CMK (cell line): ENCODE measurements at places on chromosomes 1 and 21.
A peak's percentile ranks its signal among the peaks of the same experiment; 100 is the strongest.

DNA sequence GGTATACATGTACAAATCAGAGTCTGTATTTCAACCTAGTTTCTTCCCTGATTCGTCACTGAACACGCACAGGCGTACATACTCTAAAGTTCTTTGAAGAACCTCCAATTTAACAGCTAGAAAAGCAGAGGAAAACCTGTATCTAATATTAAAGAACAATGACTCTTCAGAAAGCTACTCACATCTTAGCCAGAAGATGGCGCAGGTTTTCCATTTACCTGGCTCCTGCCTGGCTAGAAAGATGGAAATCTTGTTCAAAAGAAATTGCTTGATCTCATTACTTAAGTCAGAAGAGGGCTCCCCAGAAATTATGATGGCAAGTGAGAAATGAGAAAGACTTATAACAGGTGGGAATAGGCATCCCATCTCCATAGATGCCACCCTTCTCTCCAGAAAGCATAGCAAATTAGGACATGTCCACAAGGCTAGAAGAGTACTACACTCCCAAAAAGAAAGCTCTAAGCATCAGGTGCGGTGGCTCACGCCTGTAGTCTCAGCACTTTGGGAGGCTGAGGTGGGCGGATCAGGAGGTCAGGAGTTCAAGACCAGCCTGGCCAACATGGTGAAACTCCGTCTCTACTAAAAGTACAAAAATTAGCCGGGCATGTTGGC, 19.0 kb upstream of the L1TD1 start:
- peak; percentile 3 for DNase-seq

- no peak for DNase-seq
Measured at GRCh38 chr1:36988321-36988720, 46.0 kb downstream of the GRIK3 start.

- DNase-seq = no peak
Measured at GRCh38 chr1:56189946-56190805, 389.2 kb downstream of the PLPP3 start.

DNA sequence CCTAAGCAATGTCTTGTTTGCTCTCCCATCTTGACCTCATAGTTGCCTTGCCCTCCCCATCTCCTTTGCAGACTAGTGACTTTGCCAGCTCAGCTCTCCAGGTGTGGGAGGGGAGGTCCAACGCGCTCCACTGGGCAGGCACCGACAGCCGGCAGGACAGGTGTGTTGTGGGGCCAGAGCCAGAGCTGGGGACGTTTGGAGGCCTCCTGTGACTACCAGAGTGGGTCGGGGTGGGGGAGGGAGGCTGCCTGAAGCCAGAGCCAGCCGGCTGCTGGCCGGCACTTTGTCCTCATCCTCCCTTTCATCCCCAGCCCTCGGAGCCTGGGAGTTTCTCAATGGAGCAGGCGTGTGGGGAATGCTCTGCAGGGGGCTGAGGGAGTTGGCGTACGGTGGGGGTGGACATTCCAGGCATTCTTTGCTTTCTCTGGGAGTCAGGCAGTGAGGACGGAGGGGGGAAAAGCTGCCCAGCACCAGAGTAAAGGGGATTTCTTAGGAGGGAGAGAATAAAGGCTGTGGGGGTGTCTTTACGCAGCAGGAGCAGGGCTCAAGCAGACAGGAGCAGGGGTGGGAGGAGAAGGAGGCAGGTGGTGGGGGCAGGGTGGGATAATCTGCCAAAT, 20.2 kb downstream of the NUAK2 start:
- DNase-seq = no peak

DNA sequence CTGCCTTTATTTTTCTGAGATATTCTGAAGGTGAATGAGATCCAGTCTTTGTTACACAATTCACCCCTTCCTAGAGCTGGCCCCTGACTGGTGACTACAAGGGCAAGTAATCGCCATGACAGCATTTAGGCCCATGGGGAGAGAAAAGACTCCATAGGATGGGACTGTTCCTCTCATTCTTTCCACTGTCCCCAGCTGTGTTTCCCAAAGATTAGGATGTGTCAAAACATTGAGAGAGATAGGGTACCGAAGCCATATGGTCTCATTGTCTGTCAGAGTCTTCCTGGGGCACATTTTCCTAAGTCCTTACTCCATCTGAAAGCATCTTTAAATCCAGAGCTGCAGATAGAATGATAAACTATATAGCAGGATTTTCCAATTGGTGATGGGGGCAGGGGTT, 423.5 kb downstream of the OMA1 start:
- no peak for DNase-seq

DNA sequence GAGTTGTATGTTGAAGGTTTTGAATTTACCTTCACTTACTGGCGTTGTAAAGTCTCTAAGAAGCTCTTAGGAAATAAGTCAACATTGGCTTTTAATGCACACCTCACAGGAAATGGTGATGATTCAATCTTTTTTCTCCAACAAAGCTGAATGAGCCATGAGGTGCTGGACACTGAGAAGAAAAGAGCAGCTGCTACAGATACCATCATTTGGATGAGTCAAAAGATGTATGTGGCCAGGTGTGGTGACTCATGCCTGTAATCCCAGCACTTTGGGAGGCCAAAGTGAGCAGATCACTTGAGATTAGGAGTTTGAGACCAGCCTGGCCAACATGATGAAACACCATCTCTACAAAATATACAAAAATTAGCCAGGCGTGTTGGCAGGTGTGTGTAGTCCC, 3.3 kb upstream of the IL23R start:
- DNase-seq = no peak

DNA sequence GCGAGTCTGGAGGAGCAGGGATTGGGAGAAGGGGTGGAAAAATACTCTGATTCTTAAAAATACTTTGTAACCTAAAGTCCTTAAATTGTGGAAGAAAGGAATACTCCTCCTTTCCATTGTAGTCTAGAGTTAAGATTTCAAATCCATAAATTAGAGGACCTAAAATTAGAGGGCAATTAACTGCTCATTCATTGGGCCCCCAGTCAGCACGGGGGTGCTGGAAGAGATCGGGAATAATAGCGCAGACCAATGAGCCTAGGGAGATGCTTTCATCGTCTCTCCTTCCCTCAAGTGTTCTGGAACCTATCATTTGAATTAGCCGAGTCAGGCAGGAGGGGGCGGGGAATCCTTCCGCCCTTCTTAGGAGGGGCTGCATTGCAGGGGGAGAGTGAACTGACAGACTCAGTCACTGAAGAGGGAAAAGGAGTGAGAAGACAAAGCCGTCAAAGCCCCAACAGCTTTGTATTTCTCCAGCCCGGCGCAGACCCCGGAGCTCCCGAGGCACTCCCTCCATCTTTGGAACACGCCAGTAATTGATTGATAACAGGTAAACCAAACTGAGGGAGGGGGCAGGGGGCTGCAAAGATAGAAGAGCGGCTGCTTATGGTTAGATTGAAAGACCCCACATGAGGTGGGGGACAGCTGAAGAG, at the start of gene MLLT11:
Gene MLLT11 (plus strand): TSS at position 391 of the 650 bp plus-strand sequence. CDS start 6,828 bp downstream, outside the sequence.
- no peak for DNase-seq

DNA sequence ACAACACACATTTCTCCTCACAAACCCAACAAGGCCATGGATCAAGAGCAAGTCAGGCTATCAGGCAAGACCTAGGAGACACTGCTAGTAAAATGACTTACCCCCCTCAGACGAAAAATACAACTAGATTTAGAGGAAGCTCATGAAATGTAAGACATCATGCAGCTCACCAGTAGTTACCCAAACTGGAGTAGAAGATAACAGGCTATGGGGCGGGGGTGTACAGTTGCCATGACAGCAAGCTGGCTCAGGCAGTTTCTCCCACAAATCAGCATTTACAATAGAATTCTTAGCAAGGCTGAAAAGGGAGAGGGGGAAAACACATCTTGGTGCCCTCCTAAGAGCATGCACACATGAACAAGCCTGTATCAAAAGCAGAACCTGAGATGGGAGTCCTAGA, 13.9 kb downstream of the TPM3 start:
- DNase-seq = no peak

DNA sequence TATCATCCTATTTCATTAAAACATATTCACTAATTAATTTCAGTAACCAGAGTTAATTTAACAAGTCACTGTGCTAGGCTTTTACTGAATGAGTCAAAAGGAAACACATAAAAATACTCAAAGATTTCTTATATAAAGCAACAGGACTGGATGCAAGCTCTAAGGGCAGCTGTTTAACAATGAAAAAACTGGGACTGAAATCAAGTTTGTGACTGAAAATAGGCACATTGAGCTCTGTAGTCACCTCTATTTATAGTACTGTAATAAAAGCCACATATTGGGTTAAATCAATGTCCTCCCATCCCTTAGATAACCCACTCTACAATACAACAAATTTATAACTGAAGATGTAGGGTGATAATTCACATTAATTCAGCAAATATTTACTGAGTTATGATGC, 52.4 kb downstream of the SMYD3 start:
- DNase-seq = no peak

- no peak for DNase-seq
Measured at GRCh38 chr1:19438516-19439195, 46.7 kb downstream of the CAPZB start.

- DNase-seq = peak; percentile 36
Measured at GRCh38 chr1:199551967-199552565, 475.4 kb upstream of the NR5A2 start.

DNA sequence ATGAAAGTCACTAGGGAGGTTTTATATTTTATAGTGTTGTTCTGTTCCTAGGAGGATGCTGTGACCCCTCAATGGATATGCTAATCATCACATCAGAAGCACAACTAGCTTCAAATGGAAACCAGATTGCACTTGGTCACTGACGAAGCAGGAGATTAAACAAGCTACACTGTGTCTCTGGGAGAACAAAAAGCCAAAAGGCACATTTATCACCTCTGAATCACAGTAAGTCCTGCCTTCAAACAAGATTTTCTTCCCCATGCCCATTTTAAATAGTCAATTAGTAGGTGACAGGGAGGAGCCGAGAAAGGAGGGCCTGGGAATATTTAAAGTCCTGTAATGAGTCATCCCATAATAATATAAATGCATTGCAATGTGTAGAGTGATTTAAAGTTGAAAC, 38.1 kb downstream of the RGS2 start:
- DNase-seq = no peak

GRCh38 chr21:32325706-32326105, 27.1 kb downstream of the MRAP start:
- no peak for DNase-seq

DNA sequence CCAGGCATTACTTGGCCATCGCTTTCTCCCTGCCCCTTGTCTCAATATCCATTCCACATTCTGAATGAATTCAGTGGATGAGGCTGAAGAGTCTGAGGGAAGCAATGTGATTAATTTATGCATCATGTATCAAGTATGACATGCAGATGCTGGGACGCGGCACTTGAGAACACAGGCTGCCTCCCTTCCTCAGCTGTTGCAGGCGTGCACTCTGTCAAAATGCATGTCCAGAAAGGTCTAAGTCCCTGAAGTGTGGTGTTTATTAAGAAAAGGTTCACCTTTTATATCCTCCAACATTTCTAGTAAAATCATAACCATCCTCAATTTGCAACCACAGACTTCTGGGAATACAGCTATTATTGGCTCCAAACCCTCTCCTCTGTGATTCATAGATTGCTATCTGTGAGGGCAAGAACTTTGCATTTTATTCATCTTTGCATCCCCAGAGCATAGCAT, 22.6 kb upstream of the RAB3GAP2 start:
- no peak for DNase-seq

DNA sequence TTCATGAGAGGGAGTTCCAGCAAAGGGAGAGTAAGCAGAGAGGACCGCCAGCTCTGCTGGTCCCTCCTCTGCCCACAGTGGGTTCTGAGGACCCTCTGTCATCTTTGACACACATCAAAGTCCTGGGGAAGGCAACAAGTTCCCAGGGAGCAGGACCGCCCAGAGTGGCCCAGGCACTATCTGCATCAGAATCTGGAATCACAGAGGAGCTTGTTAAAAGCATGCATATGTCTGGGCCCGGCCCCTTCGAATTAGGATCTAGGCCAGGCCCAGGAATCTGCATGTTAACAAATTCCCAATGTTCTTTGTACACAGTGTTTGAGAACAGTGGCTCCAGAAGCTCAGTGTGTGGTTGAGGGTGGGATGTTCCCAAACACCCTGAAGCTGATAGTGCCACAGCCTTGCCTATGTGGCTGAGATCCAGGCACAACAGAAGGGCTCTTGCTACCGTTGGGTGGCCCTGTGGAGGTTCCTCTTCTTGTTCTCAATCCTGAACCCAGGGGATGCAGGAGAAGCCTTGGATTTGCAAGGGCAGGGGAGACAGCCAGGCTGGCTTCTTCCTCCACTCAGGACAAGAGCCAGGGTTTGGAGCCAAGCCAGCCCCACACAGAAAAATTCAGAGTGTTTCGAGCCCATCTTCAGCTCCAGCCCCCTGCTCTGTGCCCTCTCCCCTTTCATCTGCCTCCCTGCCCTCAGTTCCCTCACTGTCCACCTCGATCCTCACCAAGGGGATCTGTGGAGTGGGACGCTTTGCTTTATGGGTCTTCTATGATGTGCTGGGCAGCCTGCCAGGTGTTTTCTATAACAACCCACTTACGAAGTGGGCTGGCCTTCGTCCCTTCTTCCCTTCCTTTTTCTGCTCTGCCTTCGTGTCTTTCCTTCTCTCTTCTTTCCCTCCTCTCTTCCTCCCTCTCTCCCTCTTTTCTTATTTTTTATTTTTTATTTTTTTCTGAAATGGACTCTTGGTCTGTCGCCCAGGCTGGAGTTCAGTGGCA, 129.0 kb upstream of the TMPRSS2 start:
- no peak for DNase-seq

DNA sequence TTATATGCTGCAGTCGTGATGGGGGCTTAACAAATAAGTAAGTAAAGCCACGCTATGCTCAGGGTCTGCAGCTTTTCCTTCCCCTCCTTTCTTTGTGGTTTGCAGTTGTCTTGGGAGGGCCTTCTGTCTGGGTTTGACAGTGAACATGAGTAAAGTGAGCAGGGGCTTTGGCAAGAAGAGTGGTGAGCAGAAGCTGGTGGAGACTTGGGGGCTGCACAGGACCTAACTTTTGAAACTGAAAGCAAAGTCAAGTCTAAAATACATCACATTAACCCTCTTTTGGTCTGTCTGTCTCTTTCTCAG, 368.6 kb upstream of the VAMP3 start:
- no peak for DNase-seq

GRCh38 chr1:8527941-8528340, 210.0 kb downstream of the SLC45A1 start:
- DNase-seq = no peak

DNA sequence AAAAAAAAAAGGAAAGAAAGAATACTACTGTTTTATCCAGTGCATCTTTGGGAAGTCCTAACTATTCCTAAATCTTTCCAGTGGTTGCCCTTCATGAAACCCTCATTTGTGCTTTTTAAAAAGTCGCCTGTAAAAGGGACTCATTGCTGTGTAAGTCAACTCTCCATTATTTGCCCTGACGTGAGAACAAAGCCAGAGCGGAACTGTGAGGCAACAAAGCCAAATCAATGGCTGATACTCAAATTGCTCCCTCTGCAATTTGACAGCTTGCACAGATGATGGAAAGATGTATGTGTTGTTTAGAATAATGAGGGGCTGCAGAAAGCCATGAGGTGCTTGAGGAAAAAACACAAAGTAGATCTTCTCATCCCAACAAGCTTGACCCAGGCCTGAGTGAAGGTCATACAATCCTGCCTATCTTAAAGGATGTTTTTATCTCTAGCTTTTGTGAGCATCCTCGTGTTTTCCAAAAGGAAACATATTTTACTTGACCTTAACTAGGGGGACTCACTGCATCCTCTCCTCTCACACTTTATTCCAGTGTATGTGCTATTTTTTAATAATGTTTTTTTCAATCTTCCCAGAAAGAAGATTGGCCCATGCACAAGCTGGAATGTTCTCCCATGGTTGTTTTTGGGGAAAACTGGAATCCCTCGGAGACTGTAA, 33.4 kb downstream of the SMYD2 start:
- no peak for DNase-seq

- DNase-seq = no peak
Measured at GRCh38 chr1:156641761-156642264, at the start of gene BCAN. Gene BCAN (plus strand): TSS chr1:156642117. CDS start chr1:156646055, 3,938 bp downstream.

GRCh38 chr1:43786201-43786958, 79.0 kb downstream of the ST3GAL3 start:
- no peak for DNase-seq
